ENCODE measurements at places on chromosomes 6 and 20.

- no peak for DNase-seq
Measured at GRCh38 chr6:52552278-52552643, 24.6 kb downstream of the TRAM2 start.

DNA sequence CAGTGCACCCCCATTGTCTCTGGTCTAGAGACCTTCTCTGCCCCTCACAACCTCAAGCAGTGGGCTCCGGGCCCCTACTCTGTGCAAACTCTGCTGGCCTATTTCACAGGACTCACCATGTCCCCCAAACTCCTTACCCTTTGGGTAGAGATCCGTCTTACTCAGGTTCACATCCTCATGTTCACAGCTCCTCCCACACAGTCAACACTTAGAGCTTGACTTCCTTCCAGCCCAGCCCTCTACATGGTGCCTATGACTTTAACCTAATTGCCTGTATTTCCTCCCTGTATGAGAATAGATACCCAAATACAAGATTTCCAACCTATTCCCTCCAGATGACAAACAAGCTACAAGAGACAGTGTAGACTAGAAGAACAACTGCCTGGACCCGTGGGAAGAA lies 528.6 kb upstream of the JARID2 start:
- no peak for DNase-seq

GRCh38 chr6:38192487-38192886 lies 373.0 kb downstream of the ZFAND3 start:
- DNase-seq, result no peak

DNA sequence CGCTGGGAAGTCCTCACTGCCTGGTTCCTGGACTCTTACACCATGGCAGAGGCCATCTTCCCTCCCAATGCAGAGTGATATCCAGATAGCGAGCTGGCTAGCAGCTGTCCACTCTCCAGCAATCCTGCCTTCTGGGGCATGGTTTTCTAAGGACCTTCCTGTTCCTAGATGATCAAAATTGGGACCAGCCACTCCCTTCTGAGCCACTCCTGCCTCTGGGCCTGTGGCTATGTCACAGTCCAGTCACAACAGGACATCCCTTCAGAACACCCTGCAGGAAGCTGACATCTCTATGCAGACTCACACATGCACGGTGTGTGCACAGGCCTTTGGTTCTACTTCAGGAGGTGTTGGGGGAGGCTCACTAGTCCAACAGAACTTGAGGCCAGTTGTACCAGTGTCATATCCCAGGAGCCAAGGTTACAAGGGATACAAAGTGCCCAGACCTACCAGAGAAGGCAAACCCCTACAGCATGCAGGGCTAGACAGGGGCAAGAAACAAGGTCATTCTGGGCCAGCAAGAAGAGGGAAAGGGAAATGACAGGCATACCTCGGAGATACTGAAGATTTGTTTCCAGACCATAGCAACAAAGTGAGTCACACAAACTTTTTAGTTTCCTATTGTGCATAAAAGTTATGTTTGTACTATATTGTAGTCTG lies 2.7 kb upstream of the MCCD1 start:
- DNase-seq, result peak; percentile 42

DNA sequence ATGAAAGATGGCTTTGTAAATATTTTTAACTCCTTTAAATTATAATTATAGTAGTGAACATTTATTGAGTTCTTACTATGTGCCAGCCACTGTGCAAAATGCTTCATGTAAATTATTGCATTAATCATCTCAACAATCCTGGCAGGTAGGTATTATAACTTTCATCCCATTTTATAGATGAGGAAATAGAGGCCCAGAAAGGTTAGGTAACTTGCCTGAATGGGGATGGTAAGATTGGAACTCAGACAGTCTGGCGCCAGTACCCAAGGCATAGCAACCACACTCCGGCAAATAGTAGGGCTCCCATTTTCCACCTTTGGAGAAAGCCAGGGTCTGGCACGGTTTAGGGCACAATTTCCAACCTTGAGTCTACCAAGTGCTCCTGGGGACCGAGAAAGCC lies 129.8 kb downstream of the VEGFA start:
- DNase-seq, result no peak

- DNase-seq, result no peak
Measured at GRCh38 chr6:162435071-162435470, 292.5 kb downstream of the PRKN start.

- DNase-seq, result no peak
Measured at GRCh38 chr6:2626401-2626800, 124.3 kb downstream of the MYLK4 start.

DNA sequence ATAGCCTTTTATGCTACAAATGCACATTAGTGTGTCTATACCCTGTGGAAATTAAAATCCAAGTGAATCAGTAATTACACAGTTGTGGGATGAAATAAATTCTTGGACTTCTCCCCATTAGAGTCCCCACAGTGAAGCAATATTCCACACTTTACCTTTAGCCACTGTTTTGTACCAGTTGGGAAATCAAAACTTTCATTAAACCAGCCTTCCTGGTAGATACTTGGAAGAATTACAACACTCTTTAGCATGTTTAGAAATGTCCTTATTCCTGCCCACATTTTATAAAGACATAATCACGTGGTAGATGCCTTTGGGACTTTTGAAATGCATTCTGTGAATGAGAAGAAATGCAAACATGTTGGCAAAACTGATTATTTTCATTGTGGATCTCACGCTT lies 49.0 kb upstream of the ANKEF1 start:
- no peak for DNase-seq

DNA sequence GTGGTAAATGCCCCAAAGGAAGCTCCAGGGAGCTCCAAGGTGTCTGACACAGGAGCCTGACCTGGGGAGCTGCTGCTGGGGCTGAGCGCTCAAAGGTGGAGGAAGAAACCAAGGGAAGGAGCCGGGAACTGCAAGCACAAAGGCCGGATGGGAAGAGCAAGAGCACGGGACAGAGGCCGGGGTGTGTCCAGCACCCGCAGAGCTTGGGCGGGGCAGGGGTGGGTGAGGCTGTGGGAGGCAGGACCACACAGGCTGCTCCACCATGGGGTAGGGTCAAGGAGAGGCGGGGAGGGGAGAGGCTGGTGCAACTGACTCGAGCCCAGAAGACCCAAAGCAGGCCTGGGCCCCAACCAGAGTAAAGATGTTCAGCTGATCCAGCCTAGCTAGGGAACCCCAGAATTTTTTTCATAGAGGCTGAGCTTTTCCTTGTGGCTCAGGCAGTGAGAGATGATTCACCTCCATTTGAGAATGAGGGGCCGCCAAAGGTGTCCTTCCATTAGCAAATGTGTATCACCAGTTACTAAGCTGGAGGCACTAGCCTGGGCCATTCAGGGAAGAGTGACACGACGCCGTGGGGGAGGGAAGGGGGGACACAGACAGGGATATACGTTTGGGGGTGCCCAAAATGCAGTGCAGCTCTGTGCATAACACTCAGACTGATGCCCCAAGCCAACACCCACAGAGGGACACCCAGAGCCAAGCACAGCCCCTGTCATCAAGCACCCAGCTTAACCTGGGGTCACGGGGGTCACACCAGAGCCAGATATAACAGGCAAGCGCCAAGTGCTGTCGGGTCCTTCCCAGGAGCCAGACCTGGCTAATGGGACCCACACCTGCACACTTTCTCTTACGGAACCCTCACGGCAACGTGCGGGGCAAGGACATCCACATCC lies 21.3 kb upstream of the TLDC2 start:
- no peak for DNase-seq

DNA sequence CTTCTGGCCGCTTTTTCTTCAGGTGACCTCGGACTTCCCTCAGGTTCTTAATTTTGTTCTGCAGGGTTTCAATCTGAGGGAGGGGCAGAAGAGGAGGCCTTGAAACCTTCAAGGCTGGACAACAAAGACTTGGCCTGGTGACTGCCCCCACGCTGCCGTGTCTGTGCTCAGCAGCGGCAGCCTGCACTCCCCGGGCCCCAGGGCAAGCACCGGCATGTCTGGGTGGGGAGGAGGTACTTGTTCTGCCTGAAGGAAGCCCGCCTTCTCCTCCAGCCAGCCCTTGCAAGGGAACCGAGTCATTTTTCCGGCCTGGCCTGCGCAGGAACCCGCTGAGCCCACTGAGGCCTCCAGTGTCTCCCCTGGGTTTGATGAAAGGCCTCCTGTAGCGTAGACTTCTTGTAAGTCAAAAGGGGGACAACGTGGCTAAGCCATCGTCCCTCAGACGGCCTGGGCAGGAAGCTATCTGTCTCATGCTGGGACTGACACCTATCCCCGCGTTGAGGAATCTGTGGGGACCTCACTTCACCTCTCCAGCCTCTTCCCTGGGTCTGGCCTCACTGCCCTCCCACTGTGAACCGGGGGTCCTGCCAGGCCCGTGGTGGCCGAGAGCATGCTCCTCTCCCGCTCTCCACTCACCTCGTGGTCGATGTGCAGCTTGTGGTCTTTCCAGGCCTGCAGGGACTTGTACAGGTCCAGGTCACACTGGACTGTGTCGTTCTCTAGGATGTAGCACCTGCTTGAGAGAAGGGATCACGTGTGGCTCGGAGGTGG lies 119.9 kb downstream of the SULF2 start:
- DNase-seq, result no peak

- DNase-seq, result no peak
Measured at GRCh38 chr20:44066645-44067606, 120.1 kb downstream of the JPH2 start.

- DNase-seq, result no peak
Measured at GRCh38 chr6:157232161-157232895, 91.0 kb downstream of the TMEM242 start.

All from GM04503 (cell line).